ENCODE measurements at places on chromosomes 3 and 15. TPM values are rescaled to one million over a fixed set of nuclear protein-coding genes. Genes with fewer than 3 reads are reported as not detected.

GRCh38 chr3:192220915-192221314, 506.4 kb downstream of the FGF12 start:
- no peak overlapping the region for H3K27ac ChIP-seq
- H3K4me3 ChIP-seq: no peak overlapping the region
- H3K36me3 ChIP-seq: no peaks in the 10 kb centered on the region
- no peak for DNase-seq
- H3K27me3 ChIP-seq: no peaks in the 10 kb centered on the region
- no peaks in the 10 kb centered on the region for H3K4me1 ChIP-seq

DNA sequence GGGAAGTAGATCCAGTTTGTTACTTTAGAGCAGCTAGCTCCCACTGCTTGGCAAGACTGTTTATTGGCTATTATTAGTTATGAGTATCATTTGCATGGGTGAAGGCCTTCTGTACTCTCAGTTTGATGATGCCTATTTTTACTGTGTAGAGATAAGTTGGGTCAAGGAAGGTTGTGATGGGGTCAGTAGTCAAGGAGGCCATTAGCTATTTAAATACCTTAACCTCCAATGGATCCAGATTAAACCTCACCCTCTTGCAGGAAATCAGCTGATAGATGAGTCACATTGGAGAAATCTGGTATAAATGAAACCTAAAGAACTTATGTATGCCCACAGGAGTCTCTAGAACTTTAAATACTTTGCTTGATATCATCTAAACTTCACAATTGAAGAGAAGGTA, 45.0 kb downstream of the THBS1 start:
- H3K4me3 ChIP-seq: no peak overlapping the region
- H3K4me1 ChIP-seq: peaks cover 12% of the 10 kb centered on the region
- H3K36me3 ChIP-seq: no peaks in the 10 kb centered on the region

GRCh38 chr3:105093371-105094252, 273.1 kb upstream of the ALCAM start:
- no peaks in the 10 kb centered on the region for H3K4me1 ChIP-seq
- no peak overlapping the region for H3K4me3 ChIP-seq
- no peaks in the 10 kb centered on the region for H3K36me3 ChIP-seq
- H3K27me3 ChIP-seq: no peaks in the 10 kb centered on the region
- no peak for DNase-seq

GRCh38 chr3:136194409-136195257, 1.5 kb downstream of the MSL2 start:
- H3K27me3 ChIP-seq: no peaks in the 10 kb centered on the region
- H3K36me3 ChIP-seq: 0 out of 2 replicates have a peak, but pooled peaks cover 4% of the 10 kb centered on the region
- H3K4me1 ChIP-seq: peaks cover 44% of the 10 kb centered on the region
- peak overlapping the region; percentile 84 for H3K4me3 ChIP-seq

GRCh38 chr3:10395196-10395595, 74.3 kb upstream of the SEC13 start:
- H3K4me1 ChIP-seq: no peaks in the 10 kb centered on the region
- H3K36me3 ChIP-seq: no peaks in the 10 kb centered on the region
- no peak for DNase-seq
- no peak overlapping the region for H3K4me3 ChIP-seq
- no peak overlapping the region for H3K27ac ChIP-seq

GRCh38 chr3:153287017-153287416, 125.0 kb downstream of the RAP2B start:
- H3K4me3 ChIP-seq: no peak overlapping the region
- H3K36me3 ChIP-seq: no peaks in the 10 kb centered on the region
- no peaks in the 10 kb centered on the region for H3K27me3 ChIP-seq
- H3K4me1 ChIP-seq: peaks cover 22% of the 10 kb centered on the region

GRCh38 chr3:127802606-127803005, 19.7 kb downstream of the MGLL start:
- DNase-seq: no peak
- H3K4me1 ChIP-seq: peaks cover 44% of the 10 kb centered on the region
- H3K27ac ChIP-seq: no peak overlapping the region
- H3K27me3 ChIP-seq: no peaks in the 10 kb centered on the region
- no peaks in the 10 kb centered on the region for H3K36me3 ChIP-seq

GRCh38 chr3:178827285-178827856, 244.2 kb downstream of the ZMAT3 start:
- no peak overlapping the region for H3K4me3 ChIP-seq
- no peak for DNase-seq
- H3K36me3 ChIP-seq: no peaks in the 10 kb centered on the region
- H3K27ac ChIP-seq: no peak overlapping the region
- H3K4me1 ChIP-seq: no peaks in the 10 kb centered on the region

DNA sequence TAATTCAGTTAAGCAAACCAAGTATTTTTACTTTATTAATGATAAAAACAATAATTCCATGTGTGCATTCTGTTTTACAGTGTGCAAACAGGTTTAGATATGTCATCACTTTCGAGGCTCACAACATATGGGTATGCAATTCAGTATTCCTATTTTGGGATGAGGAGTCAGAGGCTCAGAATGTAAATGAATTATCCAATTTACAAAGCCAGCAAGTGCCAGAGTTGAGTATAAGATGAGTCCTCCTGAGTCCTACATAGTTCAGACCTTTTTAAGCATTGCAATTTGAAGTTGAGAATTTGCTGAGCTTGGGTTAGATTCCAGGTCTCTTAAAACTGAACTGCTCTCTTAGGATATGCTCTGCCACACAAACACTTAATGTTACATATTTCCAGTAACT, 424.2 kb upstream of the ROBO2 start:
- no peak overlapping the region for H3K4me3 ChIP-seq
- no peaks in the 10 kb centered on the region for H3K27me3 ChIP-seq
- no peaks in the 10 kb centered on the region for H3K36me3 ChIP-seq
- no peak overlapping the region for H3K27ac ChIP-seq
- H3K4me1 ChIP-seq: no peaks in the 10 kb centered on the region

The STX19 gene
- total RNA-seq: 5.5 TPM

The PLOD2 gene
- total RNA-seq: 27.4 TPM

The MOBP gene
- not detected for total RNA-seq

The RARRES1 gene
- 20.5 TPM for total RNA-seq

The PARP6 gene
- 65.9 TPM for total RNA-seq

The PARP15 gene
- 0.07 TPM for total RNA-seq

Data from PC-9 (cell line).